ENCODE measurements at places on chromosomes 3 and 15. TPM values are rescaled to one million over a fixed set of nuclear protein-coding genes. Genes with fewer than 3 reads are reported as not detected.

GRCh38 chr3:106957029-106957428, 420.2 kb upstream of the CCDC54 start:
- H3K36me3 ChIP-seq, result no peaks in the 10 kb centered on the region
- H3K4me3 ChIP-seq, result no peak overlapping the region
- no peak overlapping the region for H3K27ac ChIP-seq
- no peaks in the 10 kb centered on the region for H3K27me3 ChIP-seq
- no peak for DNase-seq

MME gene
- 0.56 TPM for total RNA-seq

GRCh38 chr15:68557469-68558317, 21.1 kb upstream of the CORO2B start:
- no peaks in the 10 kb centered on the region for H3K27me3 ChIP-seq
- H3K36me3 ChIP-seq, result no peaks in the 10 kb centered on the region
- no peak overlapping the region for H3K4me3 ChIP-seq
- peak; percentile 8 for DNase-seq
- H3K27ac ChIP-seq, result no peak overlapping the region

- H3K27ac ChIP-seq, result no peak overlapping the region
- DNase-seq, result no peak
- no peak overlapping the region for H3K4me3 ChIP-seq
- H3K36me3 ChIP-seq, result no peaks in the 10 kb centered on the region
Measured at GRCh38 chr3:168417016-168417415, 321.3 kb upstream of the GOLIM4 start.

FAM107A gene
- total RNA-seq, result not detected

DNA sequence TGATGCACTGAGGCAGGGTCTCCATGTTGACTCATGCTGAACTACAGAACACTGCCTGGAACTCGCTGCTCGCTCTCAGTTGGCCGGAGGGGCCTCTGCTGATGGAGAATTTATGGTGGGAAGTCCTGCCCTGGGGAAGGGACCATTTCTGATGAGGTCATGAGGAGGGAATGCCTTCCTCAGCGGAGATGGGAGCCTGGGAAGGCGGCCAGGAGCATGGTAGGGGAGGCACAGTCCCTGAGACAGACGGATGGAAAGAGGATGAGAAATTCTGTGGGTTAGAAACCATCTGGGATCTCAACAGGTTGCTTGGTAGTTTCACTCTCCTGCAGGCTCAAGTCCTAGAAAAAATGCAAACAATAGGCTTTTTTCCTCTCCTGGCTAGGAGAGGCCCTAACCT, 56.8 kb upstream of the TPM1 start:
- no peak overlapping the region for H3K27ac ChIP-seq
- no peak overlapping the region for H3K4me3 ChIP-seq
- no peaks in the 10 kb centered on the region for H3K36me3 ChIP-seq
- DNase-seq, result no peak
- no peaks in the 10 kb centered on the region for H3K27me3 ChIP-seq

GRCh38 chr3:58326267-58326900, 6.3 kb upstream of the PXK start:
- H3K4me1 ChIP-seq, result no peaks in the 10 kb centered on the region
- no peak for DNase-seq
- no peak overlapping the region for H3K27ac ChIP-seq
- no peaks in the 10 kb centered on the region for H3K27me3 ChIP-seq
- H3K36me3 ChIP-seq, result no peaks in the 10 kb centered on the region
- H3K4me3 ChIP-seq, result no peak overlapping the region

THRB gene
- total RNA-seq, result not detected

DNA sequence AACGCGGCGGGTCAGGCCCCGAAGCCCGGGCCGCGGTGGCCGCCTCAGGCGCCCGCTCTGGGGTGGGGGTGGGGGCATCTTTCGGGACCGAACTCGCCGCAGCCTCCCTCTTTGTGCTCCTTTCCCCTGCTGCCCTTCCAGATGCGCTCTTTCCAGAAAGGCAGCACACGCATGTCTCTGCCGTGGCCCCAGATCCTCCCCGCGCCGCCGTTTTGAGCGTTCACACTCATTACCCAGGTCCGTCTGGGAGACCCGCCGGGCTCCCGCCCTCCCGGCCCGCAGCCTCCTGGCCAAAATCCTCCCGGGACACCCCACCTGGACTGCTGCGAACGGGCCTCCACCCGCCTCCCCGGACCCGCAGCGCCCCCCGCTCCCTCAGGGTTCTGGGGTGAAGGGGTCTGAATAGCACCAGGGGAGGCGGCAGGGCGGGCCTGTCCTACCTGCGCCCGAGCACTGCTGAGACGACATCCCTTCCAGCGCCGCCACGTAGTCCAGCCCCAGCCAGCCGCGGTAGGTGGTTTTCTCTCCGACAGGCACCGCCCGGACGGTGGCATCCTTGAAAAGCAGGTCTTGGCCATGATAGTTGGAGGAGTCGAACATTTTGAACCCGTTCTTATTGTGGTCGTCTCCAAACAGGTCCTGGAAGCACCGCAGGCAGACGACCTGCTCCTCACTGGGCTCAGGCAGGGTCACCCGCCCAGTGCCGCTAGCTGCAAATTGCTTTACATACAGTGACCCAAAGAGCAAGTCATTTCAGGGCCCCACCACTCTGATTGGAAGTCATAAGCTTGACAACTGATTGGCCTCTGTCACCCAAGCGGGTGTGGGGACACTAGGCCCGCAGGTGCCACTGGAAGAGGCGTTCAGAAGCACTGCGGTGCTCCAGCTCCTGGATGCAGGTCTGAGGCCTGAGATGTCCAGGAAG, 25.9 kb downstream of the MELTF start:
- H3K4me1 ChIP-seq, result peaks cover 8% of the 10 kb centered on the region
- DNase-seq, result no peak
- peak overlapping the region; percentile 59 for H3K27ac ChIP-seq
- H3K27me3 ChIP-seq, result no peaks in the 10 kb centered on the region

GRCh38 chr15:35271371-35272043, 186.4 kb upstream of the NANOGP8 start:
- no peaks in the 10 kb centered on the region for H3K36me3 ChIP-seq
- no peaks in the 10 kb centered on the region for H3K27me3 ChIP-seq
- DNase-seq, result no peak
- H3K27ac ChIP-seq, result no peak overlapping the region
- no peak overlapping the region for H3K4me3 ChIP-seq

- H3K4me1 ChIP-seq, result no peaks in the 10 kb centered on the region
- DNase-seq, result no peak
- H3K27ac ChIP-seq, result no peak overlapping the region
Measured at GRCh38 chr15:83380059-83380458, 67.1 kb upstream of the SH3GL3 start.

GRCh38 chr3:105533960-105534359, 167.3 kb downstream of the ALCAM start:
- no peaks in the 10 kb centered on the region for H3K27me3 ChIP-seq
- H3K4me3 ChIP-seq, result no peak overlapping the region
- no peaks in the 10 kb centered on the region for H3K36me3 ChIP-seq
- no peaks in the 10 kb centered on the region for H3K4me1 ChIP-seq
- H3K27ac ChIP-seq, result no peak overlapping the region

DNA sequence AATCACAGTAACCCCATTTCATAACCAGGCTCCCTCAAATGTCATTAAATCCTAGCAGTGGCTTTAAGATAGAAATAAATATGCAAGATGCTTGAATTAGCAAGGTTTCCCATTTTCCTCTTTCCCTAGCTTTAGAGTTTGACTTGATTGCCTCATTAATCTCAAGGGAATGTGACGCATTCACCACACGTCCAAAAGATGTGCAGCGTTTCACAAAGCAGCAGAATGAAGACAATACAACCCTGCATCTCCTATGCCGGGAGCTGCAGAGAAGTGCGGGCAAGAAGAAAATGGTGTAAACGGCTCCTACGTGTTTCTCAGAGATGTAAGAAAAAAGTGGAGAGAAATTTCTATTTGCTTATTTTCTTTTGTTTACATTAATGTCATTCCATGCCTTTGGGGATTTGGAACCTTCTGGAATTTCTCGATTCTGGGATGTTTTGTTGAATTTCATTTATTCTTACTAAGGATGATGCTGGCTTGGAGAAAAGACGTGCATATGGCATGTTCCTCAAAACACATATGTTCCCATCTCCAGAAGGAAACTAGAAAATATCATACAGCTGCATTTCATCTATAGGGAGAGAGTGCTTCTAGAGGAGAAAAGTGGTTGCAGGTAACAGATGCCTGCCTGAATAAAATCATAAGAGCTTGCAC, 27.8 kb upstream of the FRMD4B start:
- no peak for DNase-seq
- no peak overlapping the region for H3K27ac ChIP-seq
- no peaks in the 10 kb centered on the region for H3K27me3 ChIP-seq
- H3K4me1 ChIP-seq, result no peaks in the 10 kb centered on the region

RABL3 gene
- total RNA-seq, result 30.3 TPM

DNA sequence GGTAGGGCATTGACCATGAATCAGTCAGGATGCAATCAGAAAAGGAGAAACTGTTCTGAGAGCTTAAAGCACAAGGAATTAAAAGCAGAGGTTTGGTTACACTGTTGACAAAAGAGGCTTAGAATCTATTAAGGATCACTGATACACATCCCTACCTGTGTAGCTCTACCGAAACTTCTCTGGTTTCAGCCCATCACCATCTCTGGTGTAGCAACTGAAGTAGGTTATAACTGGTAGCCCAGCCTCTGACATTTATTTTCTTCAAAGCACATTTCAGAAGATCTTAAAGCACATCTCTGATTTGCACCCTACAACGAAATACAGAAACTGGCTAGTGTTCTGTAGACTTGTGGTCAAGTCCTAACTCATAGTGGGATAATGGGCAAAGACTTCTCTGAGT, 283.7 kb downstream of the GBE1 start:
- H3K4me3 ChIP-seq, result no peak overlapping the region
- H3K4me1 ChIP-seq, result no peaks in the 10 kb centered on the region
- no peaks in the 10 kb centered on the region for H3K27me3 ChIP-seq
- no peaks in the 10 kb centered on the region for H3K36me3 ChIP-seq
- DNase-seq, result no peak

- no peaks in the 10 kb centered on the region for H3K36me3 ChIP-seq
- peaks cover 6% of the 10 kb centered on the region for H3K27me3 ChIP-seq
- DNase-seq, result no peak
- H3K4me3 ChIP-seq, result no peak overlapping the region
Measured at GRCh38 chr3:142962520-142963233, 797 bp downstream of the PAQR9 start.

CGNL1 gene
- not detected for total RNA-seq

- H3K36me3 ChIP-seq, result no peaks in the 10 kb centered on the region
- H3K4me1 ChIP-seq, result peaks cover 85% of the 10 kb centered on the region
Measured at GRCh38 chr3:71372911-71373637, 210.5 kb downstream of the FOXP1 start.

Measured in naive thymus-derived CD4-positive, alpha-beta T cell (primary cell).